T follicular helper cell (primary cell): ENCODE measurements at places on chromosomes 6 and 20.

DNA sequence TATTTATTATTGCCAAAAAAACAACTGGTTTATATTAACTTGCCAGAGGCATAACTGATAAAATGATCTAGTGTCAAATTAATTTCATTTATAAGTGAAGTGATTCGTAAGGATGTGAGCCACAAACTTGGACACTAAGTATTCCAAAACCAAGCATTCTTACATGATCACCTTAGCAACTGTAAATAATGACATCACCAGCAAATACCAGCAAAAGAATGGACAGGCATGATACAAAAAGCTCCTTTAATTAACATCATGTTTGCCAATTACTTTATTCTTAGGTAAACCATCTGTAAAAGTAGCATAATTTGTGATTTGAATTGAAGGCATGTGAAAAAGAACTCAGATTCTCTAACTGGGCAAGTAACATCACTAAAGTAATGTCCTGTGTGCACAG lies 17.2 kb upstream of the FNDC1 start:
- no peak for DNase-seq

DNA sequence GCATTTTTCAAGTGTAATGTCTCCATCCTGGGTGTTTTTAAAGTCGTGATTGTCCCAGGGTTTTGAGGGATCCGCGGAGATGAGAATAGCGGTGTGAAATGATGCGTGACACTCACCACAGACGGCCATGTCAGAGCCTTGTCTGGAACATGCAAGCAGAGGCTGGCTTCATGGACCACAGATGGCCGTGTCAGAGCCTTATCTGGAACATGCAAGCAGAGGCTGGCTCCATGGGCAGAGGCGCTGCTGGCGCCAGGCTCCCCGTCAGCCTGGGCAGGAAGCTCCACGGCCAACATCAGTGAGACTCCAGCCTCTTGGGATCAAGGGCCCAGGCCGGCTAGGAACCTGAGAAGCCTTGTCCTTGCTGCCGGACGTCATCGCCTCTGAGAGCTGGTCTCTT lies 7.7 kb upstream of the MRGBP start:
- no peak for DNase-seq

DNA sequence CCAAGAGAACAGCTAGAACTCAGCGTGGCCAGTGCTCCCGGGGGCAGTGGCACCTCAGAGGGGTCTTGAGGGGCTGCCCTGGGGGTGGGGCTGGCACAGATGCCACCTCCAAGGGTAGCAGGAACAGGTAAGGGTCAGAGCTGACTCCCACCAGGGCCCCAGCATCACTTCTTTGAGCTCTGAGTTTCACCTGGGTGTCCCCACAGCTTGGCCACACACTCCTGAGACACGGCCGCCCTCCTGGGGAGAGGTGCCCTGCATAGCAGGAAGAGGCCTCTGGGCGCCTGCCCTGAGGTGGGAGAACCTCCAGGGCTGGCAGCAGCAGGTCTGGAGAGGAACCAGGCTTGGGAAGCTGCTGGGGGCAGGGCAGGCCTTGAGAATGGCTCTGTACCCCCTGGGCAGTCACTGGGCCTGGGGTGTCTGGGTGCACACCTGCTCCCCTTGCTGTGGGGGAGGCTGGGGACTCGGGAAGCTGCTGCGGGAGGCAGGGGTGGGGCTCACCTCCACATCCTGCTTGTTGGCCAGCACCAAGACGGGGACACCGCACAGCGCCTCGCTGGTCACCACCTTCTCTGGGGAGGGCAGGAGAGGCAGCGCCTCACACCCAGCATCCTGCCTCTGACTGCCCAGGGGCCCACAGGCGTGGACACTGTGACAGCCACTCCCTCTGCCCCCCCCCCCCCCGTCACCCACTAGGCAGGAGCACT lies 5.0 kb downstream of the TNFRSF6B start:
- DNase-seq = no peak

- no peak for DNase-seq
Measured at GRCh38 chr6:95099410-95099809, 477.9 kb upstream of the MANEA start.

- no peak for DNase-seq
Measured at GRCh38 chr6:13485303-13485702, 2.1 kb downstream of the GFOD1 start.
